ENCODE measurements at places on chromosomes 11 and 22.

- DNase-seq: no peak
These were observed 470.0 kb downstream of the BUD13 start for GRCh38 chr11:116302756-116303155.

DNA sequence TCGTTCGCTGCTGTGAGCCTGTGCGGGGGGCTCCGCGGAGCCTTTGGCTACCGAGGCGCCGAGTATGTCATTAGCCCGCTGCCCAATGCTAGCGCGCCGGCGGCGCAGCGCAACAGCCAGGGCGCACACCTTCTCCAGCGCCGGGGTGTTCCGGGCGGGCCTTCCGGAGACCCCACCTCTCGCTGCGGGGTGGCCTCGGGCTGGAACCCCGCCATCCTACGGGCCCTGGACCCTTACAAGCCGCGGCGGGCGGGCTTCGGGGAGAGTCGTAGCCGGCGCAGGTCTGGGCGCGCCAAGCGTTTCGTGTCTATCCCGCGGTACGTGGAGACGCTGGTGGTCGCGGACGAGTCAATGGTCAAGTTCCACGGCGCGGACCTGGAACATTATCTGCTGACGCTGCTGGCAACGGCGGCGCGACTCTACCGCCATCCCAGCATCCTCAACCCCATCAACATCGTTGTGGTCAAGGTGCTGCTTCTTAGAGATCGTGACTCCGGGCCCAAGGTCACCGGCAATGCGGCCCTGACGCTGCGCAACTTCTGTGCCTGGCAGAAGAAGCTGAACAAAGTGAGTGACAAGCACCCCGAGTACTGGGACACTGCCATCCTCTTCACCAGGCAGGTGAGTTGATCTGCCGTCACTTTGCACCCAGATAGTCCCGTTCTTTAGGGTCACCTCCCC, 1.0 kb downstream of the ADAMTS15 start:
- no peak for DNase-seq

- no peak for DNase-seq
These were observed 24.6 kb upstream of the LDLRAD3 start for GRCh38 chr11:35919244-35919643.

- DNase-seq: no peak
These were observed 43.3 kb downstream of the MYEOV start for GRCh38 chr11:69337211-69337721.

GRCh38 chr11:127037001-127037400, 36.4 kb upstream of the KIRREL3 start:
- DNase-seq: peak; percentile 23

GRCh38 chr11:64713016-64713707, 9.8 kb downstream of the NRXN2 start:
- peak; percentile 31 for DNase-seq

DNA sequence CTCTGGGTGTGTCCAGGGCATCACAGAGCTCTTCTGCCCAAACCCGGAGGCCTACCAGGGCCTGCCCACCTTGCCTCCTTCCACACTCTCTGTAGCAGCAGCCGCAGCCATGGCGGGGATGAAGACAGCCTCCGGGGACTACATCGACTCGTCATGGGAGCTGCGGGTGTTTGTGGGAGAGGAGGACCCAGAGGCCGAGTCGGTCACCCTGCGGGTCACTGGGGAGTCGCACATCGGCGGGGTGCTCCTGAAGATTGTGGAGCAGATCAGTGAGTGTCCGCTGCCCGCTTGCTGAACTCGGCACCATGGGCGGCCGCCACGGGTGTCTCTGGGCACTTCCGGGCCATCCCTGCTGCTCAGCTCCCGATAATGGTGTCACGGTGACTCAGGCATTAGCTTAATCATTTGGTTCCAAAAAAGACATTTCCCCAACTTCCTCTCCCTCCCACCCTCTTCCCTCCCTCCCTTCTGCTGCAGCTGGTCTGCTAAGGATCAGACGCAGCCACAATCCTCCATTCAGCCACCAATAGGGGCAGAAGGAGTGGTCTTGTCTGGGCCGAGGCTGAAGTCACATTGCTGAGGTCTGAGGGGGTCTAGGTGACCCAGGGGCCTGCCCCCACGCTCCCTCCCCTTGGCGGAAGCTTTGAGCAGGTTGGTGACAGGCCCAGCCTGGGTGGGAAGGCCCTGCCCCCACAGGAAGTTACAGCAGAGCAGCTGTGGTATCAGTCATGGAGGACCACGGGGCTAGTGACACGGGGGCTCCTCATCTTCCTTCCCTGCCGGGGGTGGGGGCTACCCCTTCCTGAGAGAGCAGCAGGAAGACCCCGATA, 950 bp downstream of the FERMT3 start:
- DNase-seq: peak; percentile 28

GRCh38 chr11:25891960-25892359, 440.0 kb upstream of the ANO3 start:
- no peak for DNase-seq

DNA sequence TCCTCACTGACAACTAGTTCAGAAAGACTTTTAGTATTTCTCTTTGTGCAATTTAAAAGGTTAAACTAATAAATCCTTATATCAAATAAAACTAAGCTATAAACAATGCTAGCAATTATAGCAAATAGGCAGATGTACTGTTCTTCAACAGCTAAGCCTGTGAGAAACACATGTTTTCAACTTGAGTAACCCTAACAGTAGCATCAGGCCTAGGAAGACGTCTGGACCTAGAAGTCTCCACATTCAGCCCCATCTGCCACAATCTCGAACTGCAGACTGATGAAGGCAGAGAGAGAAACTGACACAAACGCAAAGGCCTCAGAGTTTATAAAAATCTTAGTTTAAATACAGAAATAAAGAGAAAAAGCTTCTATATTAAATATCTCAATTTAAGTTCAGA, 2.5 kb downstream of the ST13 start:
- DNase-seq: peak; percentile 48

- no peak for DNase-seq
These were observed 97.0 kb downstream of the SPON1 start for GRCh38 chr11:14059491-14059890.

DNA sequence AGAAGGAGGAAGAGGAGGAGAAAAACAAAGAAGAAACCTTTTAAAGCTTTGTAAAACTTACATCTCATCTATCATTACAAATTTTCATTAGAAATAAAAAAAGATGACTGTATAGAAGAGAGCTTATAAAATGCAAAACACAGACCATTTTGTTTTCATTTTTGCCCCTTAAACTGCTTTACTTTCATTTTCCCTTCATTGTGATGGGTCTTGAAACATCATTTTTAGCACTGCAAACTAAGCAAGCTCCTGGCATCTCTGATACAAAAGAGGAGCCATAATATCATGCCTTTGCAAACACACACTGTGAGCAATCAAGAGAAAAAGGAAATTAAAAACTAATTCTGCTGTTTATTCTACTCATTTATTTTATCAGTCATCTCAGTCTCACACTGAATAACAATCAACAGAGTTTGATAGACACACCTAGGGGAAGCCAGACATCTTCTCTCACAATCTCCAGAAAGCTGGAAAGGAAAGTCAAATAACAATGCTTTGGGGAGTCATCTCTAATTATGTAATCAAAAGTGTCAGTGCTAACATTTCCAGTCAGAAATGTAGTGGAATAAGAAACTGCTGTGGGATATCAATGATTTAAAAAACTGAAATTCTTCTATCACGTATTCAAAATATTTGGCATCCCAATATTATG, 467.7 kb upstream of the FAT3 start:
- no peak for DNase-seq

- peak; percentile 20 for DNase-seq
These were observed 62.0 kb upstream of the NECTIN1 start for GRCh38 chr11:119791047-119791446.

DNA sequence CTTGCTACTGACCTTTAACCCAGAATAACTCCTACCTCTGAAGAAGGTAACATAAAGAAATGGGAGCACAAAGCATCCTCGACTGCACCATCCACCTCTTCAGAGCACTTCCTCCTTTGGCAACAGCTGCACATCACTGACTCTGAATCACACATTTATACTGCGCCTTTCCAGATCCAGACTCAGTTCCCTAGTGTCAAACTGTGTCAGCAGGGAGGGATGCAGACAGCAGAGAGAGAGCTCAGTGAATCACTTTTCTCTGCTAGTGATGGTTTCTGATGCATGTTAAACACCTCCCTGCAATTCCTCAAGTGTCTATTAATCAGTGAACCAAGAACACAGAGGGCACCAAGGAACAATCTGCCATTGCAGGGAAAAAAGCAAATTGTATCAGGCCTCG, 118.9 kb downstream of the PLEKHA7 start:
- no peak for DNase-seq

GRCh38 chr11:111302298-111302697, 4.0 kb downstream of the POU2AF3 start:
- peak; percentile 82 for DNase-seq

DNA sequence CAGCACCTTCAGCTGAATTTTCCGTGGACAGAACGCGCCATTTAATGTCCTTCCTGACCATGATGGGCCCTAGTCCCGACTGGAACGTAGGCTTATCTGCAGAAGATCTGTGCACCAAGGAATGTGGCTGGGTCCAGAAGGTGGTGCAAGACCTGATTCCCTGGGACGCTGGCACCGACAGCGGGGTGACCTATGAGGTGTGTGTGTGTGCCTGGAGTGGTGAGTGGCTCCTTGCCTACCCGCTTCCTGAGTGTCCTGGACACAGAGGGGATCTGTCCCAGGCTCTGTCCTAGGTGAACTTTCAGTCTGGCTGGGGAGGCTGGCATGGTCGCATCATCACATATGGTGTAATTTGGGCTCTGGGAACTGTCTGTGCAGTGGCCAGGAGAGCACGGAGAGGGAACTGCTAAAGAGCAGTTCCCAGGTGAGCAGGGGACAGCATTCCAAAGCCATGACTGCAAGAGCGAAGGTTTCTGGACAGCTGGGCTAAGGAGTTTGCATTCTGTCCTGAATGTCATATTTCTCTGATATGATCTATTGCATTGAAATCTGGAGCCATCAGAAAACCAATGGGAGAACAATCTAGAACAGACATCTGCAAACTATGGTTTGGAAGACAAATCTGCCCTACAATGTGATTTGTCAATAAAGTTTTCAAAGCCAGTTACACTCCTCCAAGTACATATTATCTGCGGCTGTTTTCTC, 104.3 kb downstream of the RRAS2 start:
- no peak for DNase-seq

- DNase-seq: no peak
These were observed 585 bp downstream of the THYN1 start for GRCh38 chr11:134252346-134253187.

DNA sequence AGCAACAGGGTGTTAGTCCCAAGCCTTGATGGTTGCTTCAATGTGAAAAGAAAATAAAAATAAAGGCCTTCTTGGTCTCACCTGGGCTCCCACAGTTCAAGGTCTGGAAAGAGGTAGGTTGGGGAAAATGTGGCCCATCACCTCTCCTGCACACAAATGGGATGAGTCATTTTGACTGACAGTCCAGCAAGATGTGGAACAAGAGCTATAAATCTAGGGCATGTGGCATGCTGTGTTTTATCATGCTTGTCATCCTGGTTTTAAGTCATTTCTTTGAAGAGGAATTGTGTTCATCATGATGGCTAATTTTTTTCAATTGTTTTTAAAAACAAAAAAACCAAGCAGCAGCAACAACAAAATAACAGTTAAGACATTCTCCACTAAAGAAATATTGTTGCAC, 503.7 kb downstream of the NTM start:
- DNase-seq: no peak

DNA sequence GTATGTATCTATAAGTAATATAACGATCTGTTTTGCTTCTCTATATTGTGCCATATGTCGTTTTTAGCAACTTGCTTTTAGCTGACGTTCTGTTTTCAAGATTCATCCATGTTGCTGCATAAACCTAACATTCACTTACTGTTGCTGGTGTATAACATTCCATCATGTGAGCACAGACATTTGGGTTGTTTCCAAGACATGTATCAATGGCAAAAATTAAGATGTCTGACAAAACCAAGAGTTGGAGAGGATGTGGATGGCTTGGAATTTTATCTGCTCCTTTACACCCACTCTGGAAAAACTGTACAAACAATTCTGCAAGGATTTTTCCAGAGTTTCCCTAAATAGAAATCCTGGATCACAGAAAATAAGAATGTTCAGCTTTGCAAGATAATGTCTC, 40.9 kb downstream of the DGCR2 start:
- DNase-seq: no peak

GRCh38 chr22:22687638-22688500, 43.5 kb downstream of the GGTLC2 start:
- DNase-seq: peak; percentile 59

GRCh38 chr22:27561286-27561904, 240.2 kb downstream of the MN1 start:
- no peak for DNase-seq

DNA sequence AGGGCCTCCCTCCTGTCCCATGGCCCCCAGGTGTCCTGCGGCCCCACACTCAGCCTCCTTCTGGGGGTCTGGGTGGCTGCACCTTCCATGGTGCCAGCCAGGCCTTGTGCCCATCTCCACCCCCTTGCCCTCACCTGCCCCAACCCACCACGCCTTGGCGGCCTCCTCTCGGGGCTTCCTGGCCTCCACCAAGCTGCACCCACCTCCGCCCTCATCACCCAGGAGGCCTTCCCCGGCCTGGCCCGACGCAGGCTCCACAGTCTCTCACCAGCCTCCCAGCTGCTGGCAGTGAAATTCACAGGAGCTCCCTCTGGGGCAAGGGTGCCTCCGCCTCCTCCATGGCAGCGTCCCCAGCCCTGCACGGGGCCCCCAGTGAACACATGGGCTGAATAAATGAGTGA, 35.9 kb upstream of the WNT7B start:
- no peak for DNase-seq

GRCh38 chr11:11776714-11777113, 65.1 kb upstream of the USP47 start:
- DNase-seq: no peak

DNA sequence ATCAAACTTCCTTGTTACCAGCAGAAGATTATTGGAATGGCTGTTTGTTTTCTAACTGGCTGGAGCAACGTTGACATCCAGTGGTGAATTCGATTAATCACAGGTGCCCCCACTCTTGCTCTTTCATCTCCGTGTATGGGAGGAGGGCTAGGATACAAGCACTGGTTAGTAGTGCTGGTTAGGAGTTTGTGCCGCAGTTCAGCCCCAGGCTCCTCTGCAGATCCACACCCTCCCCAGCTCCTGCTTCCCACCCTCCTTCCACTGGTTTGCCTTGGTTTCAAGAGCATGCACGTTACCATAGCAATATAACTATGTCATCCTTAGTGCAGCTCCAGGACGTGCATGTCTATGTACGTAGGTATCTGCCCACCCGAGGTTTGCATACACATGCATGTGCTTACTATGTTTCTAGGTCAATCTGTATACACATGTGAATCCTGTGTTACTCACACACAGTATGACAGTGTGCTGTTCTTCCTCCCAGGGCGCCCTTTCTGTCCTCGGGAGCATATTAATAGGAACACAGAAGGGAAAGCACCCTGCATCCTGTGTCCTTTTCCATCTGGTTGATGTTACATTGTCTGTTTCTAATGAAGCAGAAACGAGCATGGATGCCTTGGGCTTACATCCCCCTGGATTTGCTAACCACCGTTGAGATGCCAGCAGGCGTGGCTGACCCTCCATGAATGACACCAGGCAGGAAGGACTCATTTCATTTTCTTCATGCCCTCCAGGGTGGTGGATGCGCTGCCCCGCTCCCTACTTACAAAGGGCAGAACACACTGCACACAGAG, 539.3 kb downstream of the OPCML start:
- peak; percentile 19 for DNase-seq

GRCh38 chr11:110134110-110134509, 40.9 kb downstream of the ZC3H12C start:
- peak; percentile 17 for DNase-seq

Data from NCI-H82 (cell line).